Testis (tissue), 5 donors: ENCODE measurements at places on chromosomes 1 and 21. TPM values are rescaled to one million over a fixed set of nuclear protein-coding genes. Genes with fewer than 3 reads are reported as not detected.

Gene FBLIM1
- total RNA-seq: 32.8 TPM

Gene TNFRSF25
- 14.0 TPM for total RNA-seq

Gene CD84
- 6.4 TPM for total RNA-seq

Gene LCE1F
- not detected for total RNA-seq

Gene MFSD2A
- 185 TPM for total RNA-seq

Gene HSD3B1
- 0.24 TPM for total RNA-seq

Gene CNIH4
- total RNA-seq: 24.7 TPM

Gene SPRR1B
- total RNA-seq: not detected

Gene PDE4B
- 16.1 TPM for total RNA-seq

Gene NUF2
- 24.8 TPM for total RNA-seq

Gene RNU1-4
- under 0.01 TPM for total RNA-seq

Gene INAVA
- total RNA-seq: 5.8 TPM

Gene KRTAP13-2
- not detected for total RNA-seq

Gene CASQ1
- 5.6 TPM for total RNA-seq

Gene OR2M5
- not detected for total RNA-seq

Gene LRRC7
- total RNA-seq: 5.2 TPM

Gene COX20
- total RNA-seq: 60.6 TPM

Gene NASP
- 184 TPM for total RNA-seq

Gene CREG1
- total RNA-seq: 215 TPM

Gene SPRR5
- total RNA-seq: not detected

Gene SMCP
- 249 TPM for total RNA-seq

Gene LPAR3
- total RNA-seq: 65.9 TPM

Gene CCDC30
- 14.6 TPM for total RNA-seq

Gene CCDC185
- 29.8 TPM for total RNA-seq

Gene IVL
- total RNA-seq: not detected

Gene GSTM5
- total RNA-seq: 5.5 TPM

Gene PFDN2
- total RNA-seq: 76.8 TPM

Gene TDRD5
- total RNA-seq: 26.1 TPM

Gene CFAP410
- 81.6 TPM for total RNA-seq
